Adrenal gland (tissue), 19 donors: ENCODE measurements at places on chromosomes 11 and 22. TPM values are rescaled to one million over a fixed set of nuclear protein-coding genes. Genes with fewer than 3 reads are reported as not detected.
A peak's percentile ranks its signal among the peaks of the same experiment; 100 is the strongest.

Gene SHISAL1
- 2.2 TPM for total RNA-seq

Gene IGLL1
- not detected for total RNA-seq

Gene TMX2
- 63.0 TPM for total RNA-seq

Gene OR10G8
- not detected for total RNA-seq

Gene WT1
- total RNA-seq = 0.39 TPM

Gene SCGB1C1
- total RNA-seq = not detected

DNA sequence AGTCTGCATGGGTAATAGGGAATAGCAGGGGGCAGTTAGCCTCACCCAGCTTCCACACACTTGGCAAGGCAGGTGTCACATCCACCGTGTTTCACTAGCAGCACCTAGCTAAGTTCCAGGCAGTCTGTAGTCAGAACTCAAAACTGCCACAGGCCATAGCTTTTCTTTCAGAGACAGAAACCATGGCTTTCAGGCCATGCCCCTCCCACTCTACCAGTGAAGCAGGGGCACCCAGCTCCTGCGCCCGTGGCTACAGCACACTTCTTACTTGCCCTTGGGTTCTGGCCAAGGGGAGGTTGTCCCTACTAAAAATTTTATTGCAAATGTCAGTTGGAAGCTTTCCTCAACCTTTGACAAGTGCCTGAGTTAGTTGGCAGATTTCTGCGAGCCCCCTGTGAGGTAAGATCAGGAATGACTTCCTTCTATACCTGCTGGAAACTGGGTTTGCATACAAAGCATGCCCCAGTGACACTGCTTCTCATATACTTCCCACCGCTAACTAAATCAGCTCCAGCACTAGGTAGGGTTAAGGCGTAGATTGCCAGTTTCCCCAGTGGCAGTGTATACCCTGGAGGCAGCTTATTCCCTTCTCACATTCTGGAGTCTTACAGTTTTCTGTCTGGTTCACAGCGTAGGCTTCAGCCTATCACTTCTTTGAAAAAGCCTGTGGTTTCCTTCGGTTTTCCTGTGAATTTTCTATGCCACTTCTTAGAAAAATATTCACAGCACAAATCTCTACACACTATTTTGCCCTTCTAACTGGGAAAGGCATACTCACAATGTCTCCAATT, 139.0 kb upstream of the LUZP2 start:
- no peaks in the 10 kb centered on the region for H3K36me3 ChIP-seq
- no peak for DNase-seq
- no peak overlapping the region for H3K4me3 ChIP-seq
- no peaks in the 10 kb centered on the region for H3K4me1 ChIP-seq
- no peak overlapping the region for H3K27ac ChIP-seq

DNA sequence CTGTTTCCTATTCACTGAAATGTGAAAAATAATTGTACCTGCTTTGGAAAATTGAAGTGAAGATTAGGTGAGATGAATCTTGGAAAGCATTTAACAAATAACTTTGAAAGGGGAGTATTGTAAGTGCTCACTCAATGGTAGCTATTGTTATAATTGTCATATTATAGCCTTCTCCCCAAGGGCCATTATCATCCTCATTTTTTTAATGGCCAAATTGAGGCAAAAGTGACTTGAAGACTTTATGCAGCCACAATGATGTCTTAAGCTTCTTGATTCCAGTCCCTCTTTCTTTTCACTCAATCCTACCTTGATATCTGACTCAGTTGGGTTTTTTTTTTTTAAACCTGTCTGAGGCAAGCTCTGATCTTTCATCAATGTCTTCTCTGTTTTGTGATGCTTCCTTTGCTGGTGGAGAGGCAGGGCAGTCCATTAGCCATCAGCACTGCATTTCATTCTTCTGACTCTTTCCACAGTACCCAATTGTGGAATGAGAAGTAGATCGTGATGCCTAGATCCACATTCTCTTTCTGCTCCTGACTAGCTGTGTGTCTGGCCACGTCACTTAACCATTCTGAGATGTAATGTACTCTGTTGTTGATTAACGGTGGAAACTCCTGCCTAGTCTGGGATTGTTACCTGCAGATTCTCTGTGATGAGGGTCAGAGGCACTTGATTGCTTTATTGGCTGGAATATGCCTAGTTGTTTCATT, 101.4 kb downstream of the DBX1 start:
- H3K4me1 ChIP-seq = no peaks in the 10 kb centered on the region
- DNase-seq = no peak
- H3K27me3 ChIP-seq = no peaks in the 10 kb centered on the region
- H3K36me3 ChIP-seq = peaks cover 9% of the 10 kb centered on the region
- no peak overlapping the region for H3K4me3 ChIP-seq

DNA sequence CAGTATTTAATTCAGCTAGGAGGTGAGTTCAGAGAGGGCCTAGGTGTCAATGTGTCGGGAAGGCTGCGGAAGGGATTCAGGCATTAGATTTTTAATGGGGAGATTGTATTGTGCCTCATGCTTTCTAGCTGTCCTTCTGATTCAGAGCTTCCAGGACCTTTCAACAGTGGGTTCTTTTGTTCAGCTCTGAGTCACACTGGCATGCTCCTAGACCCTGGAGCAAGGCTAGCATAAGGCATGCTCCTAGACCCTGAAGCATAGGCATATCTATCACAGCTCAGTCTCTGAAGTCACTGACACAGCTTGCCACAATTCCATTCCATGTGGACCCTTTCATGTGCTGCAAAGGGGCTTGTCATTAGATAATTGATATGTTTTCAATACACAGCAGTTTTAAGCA, 396.9 kb downstream of the RAB38 start:
- no peaks in the 10 kb centered on the region for H3K36me3 ChIP-seq
- H3K4me1 ChIP-seq = peaks cover 10% of the 10 kb centered on the region
- no peak overlapping the region for H3K4me3 ChIP-seq
- H3K27me3 ChIP-seq = no peaks in the 10 kb centered on the region
- H3K27ac ChIP-seq = no peak overlapping the region

DNA sequence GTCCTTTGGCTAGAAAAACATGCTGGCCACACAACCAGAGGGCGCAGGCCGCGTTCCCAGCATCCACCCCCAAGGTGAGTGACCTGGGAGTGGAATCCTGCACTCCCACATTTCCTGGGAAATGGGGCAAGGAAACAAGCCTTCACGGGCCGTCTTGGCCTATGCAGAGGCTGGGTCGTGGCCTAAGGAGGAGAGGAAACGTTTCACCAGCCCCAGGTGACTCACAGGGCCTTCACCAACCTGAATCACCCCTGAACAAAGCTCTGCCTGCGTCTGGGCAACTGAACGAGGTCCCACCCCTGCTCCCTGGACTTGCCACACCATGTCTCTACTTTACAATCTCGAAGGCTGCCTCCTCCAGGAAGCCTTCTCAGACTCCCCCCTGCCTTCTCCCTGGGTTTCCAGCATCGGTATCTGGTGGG, 13.2 kb downstream of the MYH9 start:
- no peak overlapping the region for H3K27ac ChIP-seq
- peak; percentile 68 for DNase-seq
- no peaks in the 10 kb centered on the region for H3K27me3 ChIP-seq
- H3K4me1 ChIP-seq = peaks cover 92% of the 10 kb centered on the region
- no peak overlapping the region for H3K4me3 ChIP-seq

DNA sequence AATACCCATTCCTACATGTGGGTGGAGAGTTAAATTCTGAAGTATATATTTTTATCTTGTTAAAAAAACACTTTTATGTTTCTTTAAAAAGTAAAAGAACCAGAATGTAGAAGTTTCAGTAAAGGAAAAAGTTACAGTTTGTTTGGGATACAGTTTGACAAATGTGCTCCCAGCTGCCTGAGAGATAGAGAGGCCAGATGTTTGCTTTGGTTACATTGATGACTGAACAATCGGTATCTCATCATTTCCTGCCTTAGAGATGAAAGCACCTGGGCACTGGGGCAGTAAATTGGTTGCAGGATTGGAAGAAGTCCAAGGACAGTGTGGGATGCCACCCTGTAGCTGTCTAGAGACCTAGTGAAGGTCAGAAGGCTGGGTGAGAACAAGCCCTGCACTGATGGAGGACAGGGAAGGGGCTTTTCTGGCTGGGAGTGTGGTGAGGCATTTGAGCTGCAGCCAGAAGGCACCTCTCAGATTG, 16.6 kb downstream of the MED15 start:
- no peak for DNase-seq
- H3K27ac ChIP-seq = peak overlapping the region; percentile 63
- H3K27me3 ChIP-seq = no peaks in the 10 kb centered on the region
- peaks cover 40% of the 10 kb centered on the region for H3K4me1 ChIP-seq

DNA sequence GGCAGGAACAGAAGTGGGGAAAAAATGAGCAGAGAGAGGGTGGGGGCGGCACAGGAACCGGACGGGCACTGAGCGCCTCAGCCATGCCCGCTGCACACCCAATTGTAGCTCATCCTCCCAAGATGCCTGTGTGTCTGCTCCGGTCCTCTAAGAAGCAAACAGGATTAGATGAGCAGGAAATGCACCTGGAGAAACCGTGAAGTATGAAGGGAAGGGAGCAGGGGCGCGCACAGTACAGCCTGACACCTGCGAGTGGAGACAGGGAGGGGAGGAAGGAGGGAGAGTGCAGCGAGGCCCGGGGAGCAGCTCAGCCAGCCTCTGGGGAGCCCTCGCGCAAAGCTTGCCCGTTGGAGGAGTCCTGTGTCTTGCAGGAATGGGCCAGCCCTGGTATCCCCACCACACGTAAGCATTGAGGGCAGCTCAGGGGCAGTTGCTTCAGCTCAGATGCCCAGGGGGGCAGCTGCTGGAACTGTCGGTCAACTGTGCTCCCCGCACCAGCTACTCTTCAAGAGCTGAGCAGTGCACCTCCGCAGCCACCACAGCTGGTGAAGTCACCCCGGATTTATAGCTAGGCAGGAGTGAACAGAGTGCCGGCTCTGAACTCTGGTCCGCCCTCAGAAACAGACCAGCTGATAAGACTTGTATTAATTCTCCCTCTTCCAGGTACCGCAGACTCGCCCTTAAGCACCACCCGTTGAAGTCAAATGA, 7.0 kb downstream of the DNAJB13 start:
- no peaks in the 10 kb centered on the region for H3K36me3 ChIP-seq
- peaks cover 7% of the 10 kb centered on the region for H3K4me1 ChIP-seq
- no peak overlapping the region for H3K4me3 ChIP-seq
- DNase-seq = no peak
- no peak overlapping the region for H3K27ac ChIP-seq

- DNase-seq = no peak
- H3K27me3 ChIP-seq = no peaks in the 10 kb centered on the region
- no peak overlapping the region for H3K27ac ChIP-seq
- H3K4me1 ChIP-seq = no peaks in the 10 kb centered on the region
- H3K36me3 ChIP-seq = no peaks in the 10 kb centered on the region
Measured at GRCh38 chr11:134340354-134340964, 8.7 kb downstream of the GLB1L2 start.

- no peak for DNase-seq
- H3K4me1 ChIP-seq = no peaks in the 10 kb centered on the region
- H3K36me3 ChIP-seq = no peaks in the 10 kb centered on the region
- no peak overlapping the region for H3K27ac ChIP-seq
- H3K4me3 ChIP-seq = no peak overlapping the region
- no peaks in the 10 kb centered on the region for H3K27me3 ChIP-seq
Measured at GRCh38 chr22:47374901-47375575, 612.6 kb downstream of the TBC1D22A start.

DNA sequence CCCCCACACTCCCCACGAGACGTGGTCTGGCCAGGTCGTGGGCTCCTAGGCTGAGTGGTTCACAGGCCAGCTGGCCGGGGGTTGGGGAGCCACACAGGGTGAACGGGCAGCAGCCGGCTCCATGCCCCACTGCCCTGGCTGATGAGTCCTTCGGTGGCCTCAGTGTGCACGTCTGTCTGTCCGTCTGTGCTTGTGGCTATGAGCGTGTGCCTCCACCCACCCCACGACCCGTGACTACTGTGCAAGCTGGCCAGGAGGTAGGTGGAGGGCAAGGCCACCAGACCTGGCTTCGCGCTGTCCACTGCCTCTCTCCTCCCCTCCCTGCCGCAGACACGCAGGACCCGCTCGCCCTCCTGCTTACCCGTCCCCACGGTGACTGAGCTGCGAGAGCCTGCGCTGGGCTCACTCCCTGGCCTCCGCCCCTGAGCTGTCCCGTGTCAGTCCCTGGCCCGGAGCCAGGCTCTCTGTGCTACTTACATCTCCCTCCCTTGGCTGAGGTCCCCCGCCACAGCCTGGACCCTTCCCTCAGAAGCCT, 14.1 kb downstream of the CSDC2 start:
- H3K4me1 ChIP-seq = peaks cover 40% of the 10 kb centered on the region
- DNase-seq = peak; percentile 93
- peak overlapping the region; percentile 90 for H3K27ac ChIP-seq
- no peaks in the 10 kb centered on the region for H3K27me3 ChIP-seq

DNA sequence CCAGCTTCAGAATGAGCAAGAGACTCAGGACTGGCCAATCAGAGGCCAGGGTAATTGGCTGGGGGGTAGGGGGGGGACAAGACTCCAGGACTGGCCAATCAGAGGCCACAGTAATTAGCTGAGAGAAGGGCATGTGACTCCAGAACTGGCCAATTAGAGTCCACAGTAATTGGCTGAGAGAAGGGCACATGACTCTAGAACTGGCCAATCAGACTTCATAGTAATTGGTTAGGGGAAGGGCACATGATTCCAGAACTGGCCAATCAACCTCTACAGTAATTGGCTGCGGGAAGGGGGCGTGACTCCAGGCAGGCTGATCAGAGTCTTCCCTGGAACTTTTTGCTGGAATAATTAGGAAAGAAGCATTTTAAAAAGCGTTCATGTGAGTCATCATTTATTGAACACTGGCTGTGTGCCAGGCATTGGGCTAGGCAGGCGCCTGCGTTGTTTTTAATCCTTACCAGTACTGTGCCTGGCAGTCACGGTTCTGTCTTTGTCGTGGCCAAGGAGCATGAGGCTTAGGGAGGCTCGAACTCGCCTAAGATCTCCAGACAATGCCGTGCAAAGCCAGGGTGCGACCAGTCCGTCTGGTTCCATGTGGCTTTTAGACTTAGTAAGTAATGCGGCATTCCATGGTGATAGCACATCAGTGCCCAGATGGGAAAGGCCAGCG, 508.1 kb downstream of the TBC1D22A start:
- H3K27ac ChIP-seq = no peak overlapping the region
- no peaks in the 10 kb centered on the region for H3K36me3 ChIP-seq
- H3K4me3 ChIP-seq = no peak overlapping the region
- no peak for DNase-seq

DNA sequence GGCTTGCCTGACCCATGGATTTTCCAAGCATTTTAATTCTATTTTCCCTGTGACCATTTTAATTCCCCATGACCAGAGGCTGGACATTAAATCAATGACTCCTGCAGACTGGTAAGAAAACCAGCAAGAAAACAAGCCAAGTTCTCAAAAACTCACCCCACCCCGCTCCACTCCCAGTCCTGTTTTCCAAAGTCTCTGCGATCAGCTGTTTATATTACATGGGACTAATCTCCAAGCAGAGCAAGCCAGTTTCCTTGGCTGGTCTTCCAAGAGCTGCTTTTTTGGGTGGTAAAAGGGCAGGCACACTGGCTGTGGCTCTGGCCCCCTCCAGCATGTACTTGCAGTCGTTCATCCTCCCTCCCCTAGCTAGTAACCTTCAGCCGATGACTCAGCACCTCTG, 97.9 kb downstream of the RRAS2 start:
- H3K4me1 ChIP-seq = no peaks in the 10 kb centered on the region
- H3K4me3 ChIP-seq = no peak overlapping the region
- DNase-seq = no peak
- H3K27me3 ChIP-seq = no peaks in the 10 kb centered on the region
- no peak overlapping the region for H3K27ac ChIP-seq
